Activated T-helper 1 cell treated with anti-CD3 and anti-CD28 coated beads, Interleukin-12 subunit alpha, Interleukin-12 subunit beta, Interleukin-2, Interleukin-4 antibody, amounts not matched to agents 30 ng/mL and 10 ng/mL and 1 ng/mL, durations not matched to agents 14 hours and 24 hours and 36 hours (primary cell): ENCODE measurements at places on chromosomes 16 and 17.

DNA sequence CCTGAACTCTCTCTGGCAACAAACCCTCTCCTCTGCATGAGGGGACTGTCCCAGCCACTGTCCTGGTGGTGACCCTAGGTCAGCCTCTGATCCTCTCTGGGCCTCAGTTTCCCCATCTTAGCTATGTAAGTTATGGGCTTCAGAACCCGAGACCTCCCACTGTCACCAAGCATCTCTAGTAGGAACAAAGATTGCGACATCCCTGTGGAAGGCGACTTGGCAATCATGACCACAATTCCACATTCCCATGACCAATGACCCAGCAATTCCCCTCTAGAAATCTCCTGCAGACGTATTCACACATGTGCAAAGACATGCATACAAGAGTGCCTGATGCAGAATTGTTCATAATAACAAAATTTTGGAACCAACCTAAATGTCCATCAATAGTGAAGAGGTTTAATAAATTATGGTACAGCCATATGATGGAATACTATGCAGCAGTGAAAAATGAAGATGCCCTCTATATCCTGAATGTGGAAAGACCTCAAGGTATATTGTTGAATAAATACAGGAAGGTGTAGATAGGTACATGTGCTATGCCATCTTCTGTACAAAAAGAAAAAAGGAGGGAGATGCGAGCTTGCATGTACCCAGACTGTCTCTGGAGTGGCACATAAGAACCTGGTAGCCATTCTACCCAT, 21.2 kb downstream of the CNGB1 start:
- DNase-seq: no peak

GRCh38 chr16:17160285-17160853, 310.4 kb downstream of the XYLT1 start:
- no peak for DNase-seq

DNA sequence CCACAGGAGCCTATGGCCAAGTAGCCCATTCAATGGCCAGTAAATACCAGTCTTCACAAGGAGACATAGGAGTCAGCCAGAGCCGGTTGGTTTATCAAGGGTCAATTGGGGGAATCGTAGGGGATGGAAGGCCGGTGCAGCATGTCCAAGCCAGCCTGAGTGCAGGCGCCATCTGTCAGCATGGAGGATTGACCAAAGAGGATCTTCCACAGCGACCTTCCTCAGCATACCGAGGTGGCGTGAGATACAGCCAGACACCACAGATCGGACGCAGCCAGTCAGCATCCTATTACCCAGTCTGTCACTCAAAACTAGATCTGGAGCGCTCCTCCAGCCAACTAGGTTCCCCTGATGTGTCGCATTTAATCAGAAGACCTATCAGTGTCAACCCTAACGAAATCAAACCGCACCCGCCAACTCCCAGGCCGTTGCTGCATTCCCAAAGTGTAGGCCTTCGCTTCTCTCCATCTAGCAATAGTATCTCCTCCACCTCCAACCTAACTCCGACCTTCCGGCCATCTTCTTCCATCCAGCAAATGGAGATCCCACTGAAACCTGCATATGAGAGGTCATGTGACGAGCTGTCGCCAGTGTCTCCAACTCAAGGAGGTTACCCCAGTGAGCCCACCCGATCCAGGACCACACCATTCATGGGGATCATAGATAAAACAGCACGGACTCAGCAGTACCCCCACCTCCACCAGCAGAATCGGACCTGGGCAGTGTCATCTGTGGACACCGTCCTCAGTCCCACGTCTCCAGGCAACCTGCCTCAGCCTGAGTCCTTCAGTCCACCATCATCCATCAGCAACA, 25.0 kb downstream of the CYB561 start:
- no peak for DNase-seq

GRCh38 chr16:65023802-65024201, 98.1 kb downstream of the CDH11 start:
- no peak for DNase-seq

DNA sequence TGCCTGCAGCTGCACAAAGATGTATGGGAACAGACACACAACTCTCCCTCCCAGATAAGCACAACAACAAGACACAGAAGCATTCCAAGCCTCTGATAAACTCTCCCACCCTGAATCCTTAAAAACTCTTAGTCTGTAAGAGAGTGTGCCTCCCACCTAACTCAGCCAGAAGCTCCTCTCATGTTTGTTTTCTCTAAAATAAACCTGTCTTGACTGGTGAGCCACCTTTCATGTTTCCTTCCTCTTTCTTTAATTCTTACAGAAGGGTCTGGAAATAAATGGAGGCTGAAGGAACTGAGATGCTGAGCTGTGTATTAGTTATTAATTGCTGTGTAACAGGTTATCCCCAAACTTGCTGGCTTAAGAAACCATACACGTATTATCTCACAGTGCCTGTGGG, 57.2 kb downstream of the MEOX1 start:
- DNase-seq: no peak

DNA sequence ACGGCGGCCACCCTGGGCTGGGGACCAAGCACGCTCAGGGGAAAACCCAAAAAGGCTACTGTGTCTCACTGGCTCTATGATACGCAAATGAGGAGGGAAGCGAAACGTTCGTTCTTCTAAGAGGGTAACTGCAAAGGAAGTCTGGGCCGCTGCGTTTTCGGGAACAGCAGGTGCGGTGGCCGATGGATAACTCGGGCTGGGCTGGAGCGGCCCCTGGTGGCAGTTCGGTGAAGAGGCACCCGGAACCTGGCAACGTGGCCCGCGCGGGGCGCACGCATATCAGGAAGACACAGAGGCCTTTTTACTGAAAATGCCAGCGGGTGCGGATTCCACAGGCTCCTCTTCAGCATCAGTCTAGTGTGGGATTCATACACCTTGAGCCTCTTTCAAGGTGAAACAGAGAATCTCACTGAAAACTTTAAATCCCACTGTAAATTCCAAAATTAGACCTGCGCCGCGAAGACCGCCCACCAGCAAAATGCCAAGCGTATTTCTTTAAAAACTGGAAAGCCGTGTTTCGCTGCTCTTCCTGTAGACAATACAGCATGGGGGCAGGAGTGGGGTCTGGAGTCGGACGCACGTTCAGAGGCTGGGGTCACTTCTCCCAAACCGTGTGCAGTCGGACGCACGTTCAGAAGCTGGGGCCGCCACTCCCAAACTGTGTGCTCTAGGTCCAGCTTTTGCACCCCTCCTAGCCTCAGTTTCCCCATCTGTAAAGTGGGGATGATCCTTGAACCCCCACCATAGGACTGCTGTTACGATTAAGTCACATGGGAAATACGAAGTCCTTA, 44.4 kb upstream of the METTL9 start:
- peak; percentile 92 for DNase-seq

GRCh38 chr16:84548971-84549844, 44.7 kb upstream of the MEAK7 start:
- peak; percentile 30 for DNase-seq

GRCh38 chr16:89344846-89345611, 127.5 kb downstream of the ZNF778 start:
- no peak for DNase-seq

DNA sequence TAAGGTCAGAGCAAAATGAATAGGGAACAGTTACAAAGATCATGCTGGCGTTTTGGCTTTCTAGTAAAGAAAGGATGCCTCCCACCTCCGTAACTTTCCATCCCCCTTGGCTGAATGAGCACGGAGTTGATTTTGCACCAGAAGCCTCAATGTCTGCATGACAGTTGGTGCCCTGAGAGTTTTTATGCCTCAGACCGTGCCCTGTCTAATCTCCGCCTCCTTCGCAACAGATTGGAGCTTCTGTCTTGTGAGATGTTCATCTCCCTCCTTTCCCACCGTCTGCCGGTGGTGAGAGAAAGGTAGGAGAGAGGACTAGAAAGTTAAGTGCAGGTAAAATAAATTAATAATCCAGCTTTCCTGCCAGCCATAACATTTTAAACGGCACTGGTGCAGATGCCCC, 1.9 kb downstream of the HS3ST4 start:
- DNase-seq: no peak

DNA sequence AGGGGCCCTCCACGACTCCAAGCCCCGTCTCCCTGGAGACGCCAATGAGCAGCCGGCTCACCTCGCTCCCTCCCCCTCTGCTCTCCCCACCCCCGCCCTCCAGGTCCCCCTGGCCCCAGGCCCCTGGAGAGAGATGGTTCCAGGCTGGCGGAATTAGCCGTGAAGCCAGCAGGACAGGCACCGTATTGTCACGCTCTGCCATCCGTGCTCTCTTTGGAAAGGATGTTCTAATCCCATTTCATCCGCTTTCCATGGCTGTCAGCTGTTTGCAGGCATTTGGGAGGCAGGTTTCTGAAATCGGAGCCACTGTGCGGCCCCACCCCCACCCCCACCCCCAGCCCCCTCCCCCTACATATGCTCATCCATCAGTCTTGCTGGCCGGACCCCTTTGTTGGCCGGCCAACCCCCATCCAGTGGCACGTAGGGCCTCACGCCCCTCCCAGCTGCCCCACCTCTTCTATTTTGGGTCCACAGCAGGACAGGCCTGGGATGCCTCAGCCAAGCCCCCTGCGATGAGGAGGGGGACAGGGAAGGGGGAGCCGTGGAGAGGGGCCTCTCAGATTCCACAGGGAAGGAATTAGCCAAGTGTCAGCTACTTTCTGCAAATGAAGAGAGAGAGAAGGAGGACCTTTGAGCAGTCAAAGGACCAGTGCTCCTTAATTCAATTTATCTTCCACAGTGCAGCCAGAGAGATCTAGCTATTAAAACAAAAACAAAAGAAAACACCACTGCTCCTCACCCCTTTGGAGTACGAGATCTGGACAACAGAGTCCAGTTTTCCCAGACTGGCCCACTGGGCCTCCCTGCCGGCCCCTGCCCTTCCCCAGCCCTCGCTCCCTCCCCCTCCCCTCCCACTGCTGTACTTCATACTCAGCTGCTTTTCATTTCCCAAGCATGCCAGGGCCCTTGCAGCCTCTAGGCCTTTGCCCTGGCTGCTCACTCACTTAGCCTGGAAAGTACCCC, 30.7 kb downstream of the SDK2 start:
- no peak for DNase-seq

GRCh38 chr16:1770328-1771187, 785 bp downstream of the NME3 start:
- peak; percentile 37 for DNase-seq

DNA sequence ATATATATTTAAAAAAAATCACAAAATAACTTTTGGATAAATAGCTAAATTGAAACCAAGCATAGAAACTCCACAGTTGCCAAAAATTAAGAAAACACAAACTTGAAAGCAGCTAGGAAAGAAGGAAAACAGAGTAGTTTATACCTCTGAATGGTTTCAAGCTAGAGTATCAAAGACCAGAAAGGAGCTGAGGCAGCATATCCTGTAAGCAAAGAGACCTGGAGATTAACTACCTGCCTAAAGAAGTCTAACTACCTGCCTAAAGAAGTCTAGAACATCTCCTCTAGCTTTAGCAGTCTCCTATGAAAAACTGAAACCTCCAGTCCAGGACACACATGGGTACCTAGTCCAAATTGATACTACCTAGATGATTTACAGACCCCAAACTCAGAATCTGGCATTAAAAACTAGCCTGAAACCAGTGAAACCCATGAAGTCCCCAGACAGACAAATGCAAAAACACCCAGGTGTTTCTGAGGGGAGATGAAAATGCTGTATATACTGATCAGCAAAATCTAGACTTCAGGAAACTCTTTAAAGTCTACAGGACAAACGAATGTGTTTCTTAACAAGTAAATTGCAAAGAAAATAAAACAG, 17.6 kb downstream of the APPBP2 start:
- no peak for DNase-seq

- no peak for DNase-seq
These were observed 5.7 kb upstream of the HSD17B1 start for GRCh38 chr17:42547001-42547461.
